ENCODE measurements at places on chromosomes 12 and 14. TPM values are rescaled to one million over a fixed set of nuclear protein-coding genes. Genes with fewer than 3 reads are reported as not detected.

DNA sequence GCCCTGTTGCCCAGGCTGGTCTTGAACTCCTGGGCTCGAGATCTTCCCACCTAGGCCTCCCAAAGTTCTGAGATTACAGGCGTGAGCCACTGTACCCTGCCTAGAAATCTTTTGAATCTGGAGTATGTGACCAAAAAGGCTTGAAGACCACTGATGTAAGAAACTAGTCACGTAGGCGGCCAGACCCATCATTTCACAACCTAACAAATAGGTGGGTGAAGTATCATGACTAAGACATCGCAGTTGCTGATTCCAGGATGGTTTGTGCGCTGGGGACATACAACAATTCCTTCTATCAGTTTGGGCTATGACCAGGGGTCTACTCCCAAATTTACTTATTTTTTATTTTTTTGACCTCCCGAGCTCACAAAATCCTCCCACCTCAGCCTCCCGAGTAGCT lies 11.8 kb upstream of the CDK2AP1 start:
- DNase-seq = no peak

GRCh38 chr14:34219661-34220377 lies 242.2 kb downstream of the SPTSSA start:
- DNase-seq = no peak

Gene FAIM2
- 0.14 TPM for total RNA-seq

Gene PROX2
- total RNA-seq = not detected

GRCh38 chr12:25960143-25960542 lies 1.7 kb downstream of the RASSF8 start:
- no peak for DNase-seq

GRCh38 chr14:100333827-100334226 lies 10.7 kb downstream of the SLC25A47 start:
- DNase-seq = no peak

DNA sequence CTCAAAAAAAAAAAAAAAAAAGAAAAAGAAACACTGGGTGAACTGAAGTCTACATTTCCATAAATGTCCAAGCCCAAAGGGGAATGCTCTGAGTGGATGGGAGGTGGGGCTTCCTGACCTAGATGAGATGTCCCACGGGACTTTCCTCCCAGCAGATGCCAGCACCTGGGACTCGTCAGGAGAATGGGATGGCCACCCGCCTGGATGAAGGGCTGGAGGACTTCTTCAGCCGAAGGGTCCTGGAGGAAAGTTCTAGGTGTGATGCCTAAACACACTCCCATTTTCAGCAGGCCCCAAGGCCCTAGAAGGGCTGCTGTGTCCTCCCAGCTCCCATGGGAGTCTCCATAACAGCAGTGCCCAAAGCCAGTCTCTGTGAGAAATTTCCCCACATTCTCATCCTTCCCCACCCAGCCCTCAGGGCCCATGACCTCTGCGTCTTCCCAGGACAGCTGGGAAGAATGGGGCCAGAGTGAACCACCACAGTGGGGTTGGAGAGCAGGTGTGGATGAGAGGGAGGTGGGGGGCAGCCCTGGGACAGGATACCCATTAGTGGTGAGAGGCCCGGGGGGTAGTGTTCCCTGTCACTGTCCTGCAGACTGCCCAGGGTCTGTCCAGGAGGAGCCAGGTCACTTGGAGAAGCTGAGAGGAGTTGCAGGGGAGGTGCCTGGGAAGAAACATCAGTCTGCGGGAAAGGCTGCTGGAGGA lies 7.1 kb upstream of the CPNE6 start:
- DNase-seq = no peak

Gene KRT73
- not detected for total RNA-seq

- no peak for DNase-seq
Measured at GRCh38 chr12:47903151-47903611, 1.6 kb downstream of the VDR start.

Gene KRT78
- 29.1 TPM for total RNA-seq

DNA sequence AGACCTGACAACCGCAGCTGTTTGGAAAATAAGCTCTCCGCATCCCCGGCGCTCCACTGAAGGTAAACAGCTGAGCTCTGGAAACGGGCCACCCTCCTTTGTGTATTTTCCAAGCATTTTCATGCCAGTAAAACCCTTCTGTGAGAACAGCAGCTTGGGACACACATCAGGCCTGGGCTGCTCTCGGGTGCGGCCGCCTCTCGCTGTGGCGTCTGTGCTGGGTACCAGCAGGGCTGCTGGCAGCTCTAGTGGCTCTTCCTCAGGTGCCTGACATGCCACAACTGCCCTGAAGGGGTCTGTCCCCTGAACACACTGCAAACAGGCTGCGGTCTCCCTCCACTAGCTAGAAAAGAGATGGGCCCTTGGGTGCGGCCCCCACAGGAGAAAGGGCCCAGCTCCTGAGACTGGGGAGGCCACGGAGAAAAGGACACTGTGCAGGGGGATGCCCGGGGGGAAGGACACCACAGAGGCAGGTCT lies 96.3 kb downstream of the ITPK1 start:
- no peak for DNase-seq

Gene TMEM233
- not detected for total RNA-seq

Gene PLEK2
- total RNA-seq = not detected

DNA sequence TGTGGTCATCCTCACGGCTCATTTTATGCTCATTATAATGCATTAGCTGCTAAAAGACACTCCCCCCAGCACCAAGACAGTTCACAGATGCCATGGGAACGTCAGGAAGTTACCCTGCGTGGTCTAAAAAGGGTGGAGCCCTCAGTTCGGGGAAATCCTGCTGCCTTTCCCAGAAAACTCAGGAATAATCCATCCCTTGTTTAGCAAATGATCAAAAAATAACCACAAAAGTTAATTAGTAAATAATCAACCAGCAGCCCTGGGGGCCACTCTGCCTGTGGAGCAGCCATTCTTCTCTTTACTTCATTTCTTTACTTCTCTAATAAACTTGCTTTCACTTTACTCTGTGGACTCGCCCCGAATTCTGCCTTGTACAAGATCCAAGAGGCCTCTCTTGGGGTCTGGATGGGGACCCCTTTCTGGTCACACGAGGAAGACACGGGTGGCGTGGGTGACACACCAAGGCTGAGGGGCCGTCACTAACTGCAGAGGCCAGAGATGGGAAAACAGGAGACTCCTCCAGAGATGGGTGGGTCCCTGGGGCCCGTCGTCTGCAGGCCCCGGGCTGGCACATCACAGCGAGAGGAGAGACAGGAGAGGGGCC lies 65.5 kb downstream of the NOC4L start:
- DNase-seq = no peak

Gene SLC39A9
- total RNA-seq = 60.9 TPM
